ENCODE measurements at places on chromosomes 11 and 22.

DNA sequence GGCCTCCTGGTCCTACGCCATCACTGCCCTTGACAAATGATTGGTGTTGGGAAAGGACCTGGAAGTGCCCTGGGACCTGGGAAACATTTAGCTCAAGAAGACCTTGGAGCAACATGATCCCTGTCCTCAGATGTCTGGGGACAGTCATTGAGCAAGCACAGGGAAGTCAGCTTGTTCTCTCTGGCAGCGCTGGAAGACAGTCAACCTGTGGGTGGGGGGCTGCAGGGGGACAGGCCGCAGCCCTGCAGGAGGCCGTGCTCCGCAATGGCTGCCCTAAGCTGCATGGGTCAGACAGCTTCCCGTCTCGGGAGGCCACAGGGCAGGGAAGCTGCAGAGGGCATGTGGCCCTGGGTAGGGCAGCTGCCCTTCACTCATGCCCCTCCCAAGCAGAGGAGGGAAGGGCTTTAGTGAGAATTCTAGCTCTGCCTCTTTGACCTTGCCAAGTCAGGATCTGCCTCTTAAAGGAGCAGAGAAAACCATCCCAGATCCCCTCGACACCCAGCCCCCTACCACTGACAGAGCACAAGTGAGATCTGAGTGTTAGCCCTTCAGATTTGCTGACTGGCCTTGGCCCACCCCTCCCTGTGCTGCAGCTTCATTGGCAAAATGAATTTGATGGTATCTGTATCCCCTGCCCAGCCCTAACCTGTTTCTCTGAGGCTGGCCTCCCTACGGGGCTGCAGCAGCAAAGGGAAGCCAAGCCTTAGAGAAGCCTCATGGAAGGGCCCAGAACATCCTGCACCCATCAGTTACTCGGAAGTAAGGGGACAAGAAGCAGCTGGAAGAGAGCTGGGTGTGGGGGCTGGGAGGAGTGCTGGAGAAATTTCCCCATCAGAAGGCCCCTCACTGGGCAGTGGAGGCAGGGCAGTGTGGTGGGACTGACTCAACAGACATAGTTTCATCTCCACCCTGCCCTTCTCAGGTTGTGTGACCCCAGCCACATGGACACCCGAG lies 6.2 kb upstream of the SREBF2 start:
- no peak for DNase-seq

GRCh38 chr11:60870733-60871377 lies 3.5 kb downstream of the ZP1 start:
- DNase-seq = no peak

GRCh38 chr22:38735126-38735464 lies 20.7 kb downstream of the SUN2 start:
- DNase-seq = no peak

- no peak for DNase-seq
Observed at GRCh38 chr11:19447150-19447566, 206.4 kb upstream of the E2F8 start.

- DNase-seq = no peak
Observed at GRCh38 chr11:16997624-16998023, 16.6 kb downstream of the PLEKHA7 start.

DNA sequence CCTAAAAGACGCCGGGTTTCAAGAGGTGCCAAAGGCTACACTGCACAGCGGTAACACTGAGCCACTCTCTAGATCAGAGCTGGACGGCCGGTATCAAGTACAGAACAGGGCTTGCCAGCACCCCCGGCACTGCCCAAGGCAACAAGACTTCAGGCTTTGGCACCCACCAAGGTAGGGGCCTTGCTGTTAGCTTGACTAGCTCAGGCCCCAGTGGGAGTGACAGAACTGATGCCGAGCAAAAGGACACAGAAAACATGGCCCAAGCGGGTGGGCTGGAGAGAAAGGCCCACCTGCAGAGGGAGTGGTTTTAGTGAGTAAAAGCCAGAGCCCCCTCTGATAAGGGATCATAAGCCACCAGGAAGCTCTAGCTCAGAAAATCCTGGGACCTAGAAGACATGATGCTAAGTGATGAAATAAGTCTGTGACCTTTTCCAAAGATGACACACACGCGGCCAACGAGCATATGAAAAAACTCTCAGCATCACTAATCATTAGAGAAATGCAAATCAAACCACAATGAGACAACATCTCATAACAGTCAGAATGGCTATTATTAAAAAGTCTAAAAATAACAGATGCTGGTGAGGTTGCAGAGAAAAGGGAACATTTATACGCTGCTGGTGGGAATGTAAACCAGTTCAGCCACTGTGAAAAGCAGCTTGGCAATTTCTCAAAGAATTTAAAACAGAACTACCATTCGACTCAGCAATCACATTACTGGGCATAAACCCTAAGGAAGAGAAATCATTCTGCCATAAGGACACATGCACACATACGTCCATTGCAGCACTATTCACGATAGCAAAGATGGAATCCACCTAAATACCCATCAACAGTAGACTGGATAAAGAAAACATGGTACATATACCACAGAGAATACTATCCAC lies 12.9 kb downstream of the EHD1 start:
- DNase-seq = no peak

DNA sequence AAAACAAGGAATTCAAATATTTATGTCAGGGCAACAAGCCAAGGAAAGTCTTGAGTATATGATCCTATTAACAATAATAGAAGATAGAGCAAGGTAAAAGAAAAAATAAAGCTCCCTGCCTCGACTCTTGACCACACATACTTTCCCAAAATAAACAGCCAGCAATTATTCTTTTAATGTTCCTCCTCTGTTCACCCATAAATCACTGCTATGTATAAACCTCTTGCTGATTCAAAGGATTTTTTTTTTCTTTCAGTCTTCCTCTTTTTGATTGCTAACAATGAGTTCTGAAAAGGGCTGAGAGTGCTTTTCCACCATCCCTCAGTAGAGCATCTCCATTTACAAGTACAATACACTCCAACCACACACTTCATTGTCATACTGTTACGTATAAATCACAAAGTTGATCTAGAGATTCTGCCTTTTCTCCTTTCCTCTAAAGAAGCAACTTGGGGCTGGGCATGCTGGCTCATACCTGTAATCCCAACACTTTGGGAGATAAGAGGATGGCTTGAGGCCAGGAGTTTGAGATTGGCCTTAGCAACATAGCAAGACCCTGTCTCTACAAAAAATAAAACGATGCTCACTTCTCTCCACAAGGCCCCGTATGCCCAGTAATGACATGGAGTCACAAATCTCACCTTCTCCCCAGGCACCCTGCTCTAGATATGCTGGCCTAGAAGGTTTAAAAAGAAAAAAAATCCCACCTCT lies 24.0 kb downstream of the RAB30 start:
- no peak for DNase-seq
